Activated CD8-positive, alpha-beta T cell treated with anti-CD3 and anti-CD28 coated beads, Interleukin-2, amount 10 ng/mL, durations not matched to agents 7 days and 5 days (primary cell): ENCODE measurements at places on chromosomes 1 and 21. TPM values are rescaled to one million over a fixed set of nuclear protein-coding genes. Genes with fewer than 3 reads are reported as not detected.

- no peak for DNase-seq
These were observed 285.9 kb upstream of the VAMP3 start for GRCh38 chr1:7485086-7485780.

DNA sequence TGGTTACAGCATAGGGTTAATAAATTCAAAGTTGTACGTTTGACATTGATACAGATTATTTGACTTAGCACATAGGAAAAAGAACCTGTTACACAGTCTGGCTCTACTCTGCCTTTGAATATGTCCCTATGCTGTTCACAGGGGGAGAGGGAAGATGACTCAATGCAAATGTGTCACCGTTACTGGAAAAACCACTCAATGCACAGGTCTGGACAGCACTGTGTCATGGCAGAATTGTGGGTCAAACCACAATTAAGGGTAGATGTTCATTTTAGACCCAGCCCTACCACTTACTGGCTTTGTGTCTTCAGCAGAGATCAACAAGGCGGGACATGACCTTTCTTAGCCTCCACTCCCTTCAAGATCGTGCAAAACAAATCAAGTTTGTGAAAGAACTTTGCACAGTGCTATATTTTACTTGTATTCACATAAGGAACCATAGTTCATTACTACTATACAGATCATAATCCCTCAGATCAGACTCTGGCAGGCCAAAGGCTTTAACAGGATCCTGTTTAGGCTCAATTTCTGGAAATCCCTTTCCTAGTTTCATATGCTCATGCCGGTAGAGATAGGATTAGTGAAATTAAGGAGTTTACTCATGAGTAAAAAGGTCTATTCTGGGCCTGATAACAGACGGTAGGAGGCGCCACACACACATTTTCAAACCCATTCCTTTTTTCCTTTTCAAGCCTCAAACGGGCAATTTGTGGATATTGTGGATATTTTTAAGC is 22.1 kb downstream of the EIF2D start:
- peak; percentile 83 for DNase-seq

DNA sequence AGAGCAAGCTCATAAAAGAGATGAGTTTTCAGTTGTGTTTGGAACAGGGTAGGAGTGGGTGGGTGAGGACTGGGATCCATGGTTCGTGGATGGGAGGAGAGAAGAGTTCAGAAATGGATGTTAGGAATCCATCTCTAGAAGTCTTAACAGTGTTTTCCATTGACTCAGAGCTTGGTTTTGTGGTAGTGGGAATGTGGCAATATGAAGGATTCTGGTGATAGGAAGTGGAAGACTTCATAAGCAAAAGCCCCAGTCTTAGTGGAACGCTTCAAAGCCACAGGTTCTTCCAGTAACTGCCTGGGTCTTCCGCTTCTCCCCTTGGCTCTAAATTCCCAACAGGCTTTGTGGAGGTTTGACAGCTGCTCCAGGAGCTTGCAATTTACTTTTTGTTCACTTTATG is 167.9 kb downstream of the KCNJ6 start:
- DNase-seq: no peak

- DNase-seq: no peak
These were observed 111.3 kb downstream of the RPS6KC1 start for GRCh38 chr1:213162338-213162737.

The TTLL7 gene
- 2.1 TPM for total RNA-seq

DNA sequence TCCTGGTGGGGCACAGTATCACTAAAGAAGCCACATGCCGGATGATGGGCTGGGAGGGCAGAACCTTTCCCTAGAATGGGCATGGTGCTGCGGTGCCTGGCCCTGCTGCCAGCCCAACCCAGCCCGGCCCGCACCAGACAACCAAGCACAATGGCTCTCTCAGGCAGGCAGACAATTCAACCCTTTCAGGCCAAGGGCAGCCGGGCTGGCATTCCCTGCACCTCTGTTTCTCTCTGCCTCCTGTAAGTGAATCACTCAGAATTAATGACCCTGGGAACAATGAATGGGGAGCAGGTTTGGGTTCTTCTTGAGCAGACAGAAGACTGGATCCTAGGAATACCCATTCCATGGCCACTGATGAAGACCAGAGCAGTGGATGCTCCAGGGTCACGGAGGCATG is 41.0 kb upstream of the IFFO2 start:
- DNase-seq: no peak

GRCh38 chr21:31873696-31874599 is 1.1 kb downstream of the HUNK start:
- peak; percentile 57 for DNase-seq

GRCh38 chr1:112524251-112524650 is 15.5 kb downstream of the WNT2B start:
- DNase-seq: no peak

The FOXD3 gene
- total RNA-seq: not detected
